Activated naive CD4-positive, alpha-beta T cell treated with Interleukin-2 at 50 U/mL for 16 hours (primary cell): ENCODE measurements at places on chromosomes 4 and X.

GRCh38 chr4:145452447-145453162, 29.0 kb upstream of the SMAD1 start:
- no peak for DNase-seq

DNA sequence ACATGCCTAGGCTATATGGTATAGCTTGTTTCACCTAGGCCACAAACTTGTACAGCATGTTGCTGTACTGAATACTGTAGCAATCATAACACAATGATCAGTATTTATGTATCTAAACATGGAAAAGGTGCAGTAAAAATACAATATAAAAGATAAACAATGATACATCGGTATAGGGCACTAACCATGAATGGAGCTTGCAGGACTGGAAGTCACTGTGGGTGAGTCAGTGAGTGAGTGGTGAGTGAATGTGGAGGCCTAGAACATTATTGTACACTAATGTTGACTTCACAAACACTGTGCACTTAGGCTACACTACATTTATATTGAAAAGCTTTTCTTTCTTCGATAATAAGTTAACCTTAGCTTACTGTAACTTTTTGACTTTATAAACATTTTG, 45.6 kb upstream of the ANK2 start:
- DNase-seq: no peak

GRCh38 chr4:3290889-3291321, 1.9 kb upstream of the RGS12 start:
- DNase-seq: no peak

GRCh38 chr4:7790999-7791398, 148.7 kb downstream of the AFAP1 start:
- no peak for DNase-seq

- no peak for DNase-seq
Measured at GRCh38 chr4:41644288-41644914, 104.1 kb downstream of the PHOX2B start.

DNA sequence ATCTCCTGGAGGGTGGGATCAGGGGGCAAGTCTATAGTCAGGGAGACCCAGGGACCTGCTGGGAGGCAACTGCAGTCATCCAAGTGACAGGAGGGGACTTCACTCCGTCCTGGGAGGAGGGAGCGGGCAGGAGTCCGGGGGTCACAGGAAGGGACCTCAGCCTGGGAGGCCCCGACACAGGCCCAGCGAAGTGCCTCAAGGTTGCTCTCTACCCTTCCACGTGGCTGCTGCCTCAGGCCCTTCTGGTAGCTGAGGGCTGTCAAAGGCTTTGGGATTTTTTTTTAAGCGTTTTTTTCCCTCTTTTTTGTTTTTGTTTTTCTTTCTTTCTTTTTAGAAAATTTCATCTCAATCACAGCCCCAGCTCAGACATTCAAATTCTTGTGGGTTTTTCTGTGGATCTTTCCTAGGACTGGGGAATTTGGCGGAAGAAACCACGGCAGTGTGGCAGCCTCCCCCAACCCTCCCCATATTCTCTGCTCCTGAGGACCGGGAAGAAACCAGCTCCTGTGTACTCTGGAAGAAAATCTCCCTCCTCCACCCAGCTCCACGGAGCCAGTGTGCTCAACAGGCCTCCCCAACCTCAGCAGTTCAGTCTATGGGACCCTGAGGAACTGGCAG, 1.4 kb upstream of the HAUS7 start:
- no peak for DNase-seq

GRCh38 chrX:2894885-2895292, 34.2 kb downstream of the ARSD start:
- no peak for DNase-seq

- no peak for DNase-seq
Measured at GRCh38 chrX:5051831-5052491, 1176.7 kb downstream of the NLGN4X start.

- no peak for DNase-seq
Measured at GRCh38 chrX:103446665-103447302, 70.4 kb downstream of the BEX3 start.

DNA sequence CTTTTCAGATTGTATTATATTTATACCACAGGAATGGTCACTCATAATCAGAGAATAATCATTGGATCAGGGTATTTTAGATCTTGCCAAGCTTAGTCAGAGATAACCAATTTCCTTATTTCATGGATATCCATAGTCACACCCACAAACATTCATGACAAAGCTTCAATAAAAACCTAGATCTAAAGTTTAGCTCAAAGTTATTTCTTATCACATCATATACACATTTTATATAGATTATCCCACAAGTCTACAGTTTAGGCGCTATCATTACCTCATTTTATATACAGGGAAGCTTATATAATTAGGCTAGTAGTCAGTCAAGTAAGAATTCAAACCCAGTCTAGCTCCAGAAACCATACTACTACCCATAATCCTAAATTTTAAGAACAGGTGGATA, 82.3 kb downstream of the SLC10A7 start:
- DNase-seq: no peak

GRCh38 chrX:55716937-55717336, 612 bp upstream of the RRAGB start:
- DNase-seq: no peak

DNA sequence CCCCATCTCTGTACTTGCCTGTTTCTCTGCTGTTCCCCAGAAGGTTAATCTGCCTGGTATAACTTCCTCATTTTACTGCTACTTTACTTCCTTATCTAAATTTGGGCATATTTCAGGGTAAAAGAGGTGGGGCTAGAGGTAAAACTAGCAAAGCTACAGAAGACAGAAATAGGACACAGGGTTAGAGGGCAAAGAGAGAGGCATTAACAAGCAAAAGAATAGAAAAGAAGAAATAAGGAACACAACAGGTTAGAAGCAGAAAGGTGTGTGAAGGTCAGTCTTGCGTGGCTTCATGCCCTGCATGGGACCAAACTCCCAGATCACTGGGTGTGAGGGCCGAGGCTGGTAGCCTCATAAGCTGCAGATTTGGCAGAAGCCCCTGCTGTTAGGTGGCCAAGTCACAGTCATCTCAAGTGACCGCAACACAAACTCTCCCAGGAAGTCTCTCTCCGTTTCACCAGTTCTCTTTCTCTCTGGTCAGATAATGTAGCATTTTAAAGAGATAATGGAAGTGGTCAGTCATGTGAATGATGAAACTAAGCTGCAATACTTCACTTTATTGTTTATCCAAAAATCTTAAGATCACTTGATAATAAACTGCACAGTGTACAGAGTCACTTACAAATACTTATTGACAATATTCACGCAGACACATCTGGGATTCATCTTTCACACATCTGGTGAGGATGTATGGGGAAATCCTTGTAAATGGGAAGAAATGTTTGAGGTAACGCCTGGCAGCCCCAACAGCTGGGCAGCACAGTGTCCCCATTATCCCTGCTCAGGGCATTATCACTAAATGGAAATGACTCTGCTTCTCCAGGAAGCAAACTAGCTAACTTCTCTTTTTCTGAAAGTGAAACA, 16.4 kb downstream of the TMEM154 start:
- no peak for DNase-seq

- no peak for DNase-seq
Measured at GRCh38 chrX:153829549-153829798, 870 bp downstream of the PDZD4 start.

DNA sequence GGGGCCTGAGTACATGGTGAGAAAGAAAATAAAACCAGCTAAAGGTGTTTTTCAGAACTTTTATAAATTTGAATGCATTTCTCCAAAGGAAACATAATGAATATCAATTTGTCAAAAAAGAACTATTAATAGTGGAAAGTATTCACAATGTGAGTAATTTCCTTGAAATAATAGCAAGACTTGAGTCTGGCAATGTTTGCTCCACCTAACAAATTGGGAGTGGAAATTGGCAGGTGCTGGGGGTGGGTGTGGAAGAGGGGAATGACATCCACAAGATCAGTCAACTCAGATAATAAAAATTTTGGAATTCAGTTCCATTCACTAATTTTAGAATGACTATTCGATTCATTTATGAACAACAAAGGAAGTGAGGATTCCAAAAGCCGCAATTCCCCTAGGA, 884.8 kb upstream of the SLIT2 start:
- no peak for DNase-seq

- peak; percentile 57 for DNase-seq
Measured at GRCh38 chrX:49273181-49273727, 3.7 kb downstream of the PPP1R3F start.

DNA sequence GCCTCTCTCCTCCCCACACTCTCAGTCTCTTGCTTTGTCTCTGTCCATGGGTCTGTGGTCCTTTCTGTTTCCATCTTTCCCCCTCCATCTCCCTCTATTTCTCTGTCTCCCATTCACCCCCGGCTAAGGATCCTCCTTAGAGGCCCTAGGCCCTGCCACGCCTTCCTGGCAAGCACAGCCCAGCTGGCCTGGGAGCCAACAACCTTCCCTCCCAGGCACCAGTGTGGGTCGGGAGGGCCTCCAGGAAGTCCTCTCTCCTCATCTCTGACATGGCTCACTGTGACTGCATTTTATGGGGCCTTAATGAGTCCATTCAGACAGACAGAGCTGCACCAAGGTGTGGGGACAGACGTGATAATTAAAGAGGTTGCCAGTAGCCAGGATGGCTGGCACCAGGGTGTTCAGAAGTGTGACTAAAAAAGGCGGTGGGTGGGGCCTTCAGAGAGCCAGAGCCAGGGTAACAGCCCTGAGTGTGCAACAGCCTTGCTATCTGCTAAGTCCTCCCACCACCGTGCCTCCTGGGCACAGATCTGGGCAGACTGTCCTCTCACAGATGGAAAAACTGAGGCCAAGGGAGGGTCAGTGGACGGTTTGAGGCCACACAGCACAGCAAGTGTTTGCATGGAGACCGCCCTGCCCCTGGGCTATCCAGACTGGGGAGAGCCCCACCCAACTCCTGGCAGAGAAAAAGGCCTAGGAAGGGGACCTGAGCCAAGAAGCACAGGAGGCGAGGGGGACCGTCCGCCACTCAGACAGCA, 31.5 kb downstream of the BLOC1S4 start:
- no peak for DNase-seq
